ENCODE measurements at places on chromosomes 3 and 15.

GRCh38 chr15:28923726-28924280, 38.0 kb downstream of the APBA2 start:
- DNase-seq, result no peak

- DNase-seq, result peak; percentile 41
Measured at GRCh38 chr3:90091549-90091948, 984.1 kb downstream of the EPHA3 start.

DNA sequence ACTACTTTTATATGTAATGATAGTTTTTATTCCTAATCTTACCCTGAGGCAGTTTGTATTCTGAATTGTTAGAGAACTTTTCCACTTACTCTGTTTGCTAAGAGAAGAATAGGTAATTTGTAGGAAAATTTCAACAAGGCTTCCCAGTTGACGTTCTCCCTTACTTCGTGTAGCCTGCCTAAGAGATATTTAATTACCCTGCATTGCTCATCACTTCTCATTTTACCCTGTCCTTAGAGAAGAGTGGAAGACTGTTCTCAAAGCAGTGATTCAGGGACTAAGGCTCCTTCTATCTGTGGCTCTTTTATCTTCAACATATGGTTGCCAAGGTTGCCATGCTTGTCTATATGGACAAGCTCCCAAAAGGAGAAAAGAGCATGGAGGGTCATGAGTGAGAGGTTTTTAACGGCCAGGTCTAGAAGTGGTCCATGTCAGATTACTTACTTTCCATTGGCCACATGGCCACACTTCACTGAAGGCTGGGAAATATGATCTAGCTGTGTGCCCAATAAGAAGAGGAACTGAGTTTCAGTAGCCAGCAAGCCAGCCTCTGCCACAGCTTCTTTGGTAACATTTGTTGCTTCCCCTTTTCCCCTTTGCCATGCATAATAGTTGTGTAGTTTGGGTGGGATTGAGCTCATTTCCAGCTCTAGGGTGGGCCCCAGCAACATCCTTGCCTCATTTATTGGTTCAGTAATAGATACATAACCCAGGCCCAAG, 22.1 kb downstream of the PDE8A start:
- no peak for DNase-seq

- DNase-seq, result no peak
Measured at GRCh38 chr3:42072831-42073301, 18.3 kb upstream of the TRAK1 start.

- no peak for DNase-seq
Measured at GRCh38 chr15:41944313-41944940, 27.9 kb downstream of the EHD4 start.

DNA sequence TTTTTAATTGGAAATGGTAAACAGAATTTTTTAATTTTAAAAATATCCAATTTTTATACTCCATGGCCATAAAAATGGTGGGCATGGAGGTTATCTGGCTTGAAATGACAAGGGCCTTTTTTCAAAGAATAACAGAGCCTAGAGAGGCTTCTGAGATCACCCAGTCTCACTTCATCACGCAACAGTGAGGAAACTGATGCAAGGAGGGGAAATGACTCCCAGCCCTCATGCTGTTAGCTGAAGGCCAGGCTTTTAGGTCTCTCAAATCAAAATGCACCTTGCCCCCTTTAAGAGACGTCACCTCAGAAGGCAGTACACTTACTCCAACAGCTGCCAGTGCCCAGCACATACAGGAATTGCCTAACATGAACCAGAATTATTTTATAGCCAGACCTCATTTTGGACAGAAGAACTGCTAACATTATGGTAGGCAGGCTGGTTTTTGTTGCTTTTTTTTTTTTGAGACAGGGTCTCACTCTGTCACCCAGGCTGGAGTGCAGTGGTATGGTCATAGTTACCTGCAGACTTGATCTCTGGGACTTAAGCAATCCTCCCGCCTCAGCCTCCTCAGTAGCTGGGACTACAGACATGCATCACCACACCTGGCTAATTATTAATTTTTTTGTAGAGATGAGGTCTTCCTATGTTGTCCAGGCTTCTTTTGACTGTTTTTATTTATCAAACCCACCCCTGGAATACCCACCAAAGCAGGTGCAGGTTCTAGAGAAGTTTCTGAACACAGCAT, 9.1 kb downstream of the RAB43 start:
- DNase-seq, result no peak

DNA sequence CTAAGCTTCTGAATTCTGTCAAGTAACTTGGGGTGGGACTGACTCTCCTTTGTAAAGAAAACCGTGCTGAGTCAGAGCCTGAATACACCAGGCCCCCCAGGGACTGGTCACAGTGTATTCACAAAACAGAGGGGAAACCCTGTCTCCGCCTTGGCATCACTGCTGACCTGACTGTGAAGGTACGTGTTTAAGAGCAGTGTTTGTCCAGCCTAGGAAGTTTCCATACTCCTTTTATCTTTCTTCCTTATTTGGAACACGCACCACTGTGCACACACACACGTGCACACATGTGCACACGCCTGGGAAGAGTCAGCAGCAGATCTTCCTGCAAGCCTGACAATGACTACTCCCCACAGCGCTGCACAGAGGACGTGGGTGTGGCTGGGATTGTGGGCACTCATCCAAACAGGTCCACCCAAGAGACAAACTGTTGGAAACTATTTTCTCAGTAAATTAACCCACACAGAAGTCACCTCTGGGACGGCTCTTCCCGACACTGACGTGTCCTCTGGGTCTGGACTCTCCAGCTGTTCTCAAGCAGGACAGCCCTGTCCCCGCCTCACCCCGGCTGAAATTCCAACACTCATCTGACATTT, 87.7 kb downstream of the ATP10A start:
- no peak for DNase-seq

DNA sequence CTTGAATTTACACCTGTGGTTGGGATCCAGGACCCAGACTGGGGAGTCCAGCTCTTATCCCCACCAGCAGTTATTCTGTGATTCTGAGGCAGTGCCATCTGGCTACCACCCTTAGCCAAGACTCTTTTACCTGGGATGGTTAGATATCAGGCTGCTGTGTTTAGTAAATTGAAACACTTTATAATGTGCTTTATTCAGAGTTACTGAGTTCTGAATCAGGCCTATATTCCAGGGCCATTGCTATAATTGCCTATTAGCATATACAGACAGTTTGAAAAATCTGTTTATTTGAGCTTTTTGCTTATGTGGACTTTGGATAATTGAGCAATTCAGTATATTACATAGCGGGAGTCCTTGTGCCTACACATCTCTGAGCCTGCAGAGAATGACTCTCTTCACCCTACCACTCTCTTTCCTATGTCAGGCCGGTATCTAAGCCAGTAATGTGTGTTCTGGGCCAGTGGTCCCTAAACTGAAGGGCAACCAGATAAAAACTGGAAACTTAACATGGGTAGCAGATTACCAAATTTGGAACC, 45.4 kb upstream of the TRAK1 start:
- no peak for DNase-seq

GRCh38 chr15:70023064-70023768, 74.5 kb downstream of the TLE3 start:
- no peak for DNase-seq

- no peak for DNase-seq
Measured at GRCh38 chr3:187870360-187871203, 125.3 kb upstream of the BCL6 start.

DNA sequence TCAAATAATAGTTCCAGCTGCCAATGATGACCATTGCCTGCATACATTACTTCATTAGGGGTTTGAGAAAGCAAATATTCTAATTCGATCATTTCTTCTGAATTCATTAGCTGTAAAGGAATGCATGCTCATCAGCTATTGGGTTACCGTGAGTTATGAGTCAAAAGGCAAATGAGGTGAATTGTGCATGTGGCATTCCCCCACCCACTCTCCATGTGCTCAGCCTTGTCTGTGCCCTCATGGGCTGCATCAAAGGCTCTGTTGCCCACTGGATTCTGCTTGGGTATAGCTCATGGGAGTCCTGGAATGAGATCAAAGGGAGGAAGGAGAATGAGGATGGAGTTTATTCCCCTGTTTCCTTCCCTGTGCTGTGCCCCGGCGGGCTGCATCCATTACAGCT, 99.3 kb upstream of the CHRNA7 start:
- DNase-seq, result no peak

GRCh38 chr3:30477149-30477921, 129.1 kb upstream of the TGFBR2 start:
- DNase-seq, result no peak

- DNase-seq, result no peak
Measured at GRCh38 chr3:10961921-10962320, 30.6 kb upstream of the SLC6A1 start.

GRCh38 chr15:39835550-39835949, 52.9 kb upstream of the FSIP1 start:
- no peak for DNase-seq

DNA sequence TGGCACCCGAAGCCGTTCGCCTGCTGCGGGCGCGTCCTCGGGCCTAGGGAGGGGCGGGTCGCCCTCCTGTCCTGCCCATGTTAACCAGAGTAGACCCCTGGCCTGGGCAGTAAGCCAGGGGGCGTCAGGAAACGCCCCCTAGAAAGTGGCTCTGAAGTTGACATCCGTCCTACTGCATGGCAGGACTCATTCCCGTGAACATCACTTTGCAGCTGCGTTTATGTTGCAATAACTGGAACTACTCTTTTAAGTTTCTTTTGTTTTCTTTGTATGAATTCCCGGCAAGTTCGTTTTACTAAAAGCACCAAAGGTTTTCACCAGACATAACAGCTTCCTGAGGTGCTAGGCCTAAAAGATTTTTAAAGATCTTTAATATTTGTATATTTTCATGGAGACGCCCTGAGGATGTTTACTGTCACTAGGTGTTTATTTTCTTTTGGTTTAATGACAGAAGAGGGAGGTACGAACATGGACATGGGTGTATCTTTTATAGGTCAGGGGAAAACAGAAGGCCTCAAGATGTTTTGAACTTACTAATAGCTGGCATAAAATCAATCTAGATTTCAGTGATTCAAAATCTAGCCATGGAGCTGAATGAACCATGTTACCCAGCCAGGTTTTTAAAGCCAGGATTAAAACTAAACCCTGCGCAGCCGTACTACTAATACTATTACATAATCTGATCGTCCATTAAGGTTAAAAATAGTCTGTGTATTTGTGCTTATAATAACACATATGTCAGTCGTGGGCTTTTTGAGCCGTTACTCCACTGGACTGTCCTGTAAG, 1.0 kb downstream of the C15orf61 start:
- no peak for DNase-seq

GRCh38 chr3:179141890-179142289, 6.3 kb upstream of the PIK3CA start:
- no peak for DNase-seq

GRCh38 chr15:76533060-76533820, 196.7 kb downstream of the ISL2 start:
- no peak for DNase-seq

- DNase-seq, result no peak
Measured at GRCh38 chr3:55162031-55162795, 234.4 kb upstream of the LRTM1 start.

GRCh38 chr15:72562878-72563277, 88.7 kb downstream of the ARIH1 start:
- no peak for DNase-seq

GRCh38 chr3:53795789-53796560, 50.2 kb downstream of the CHDH start:
- no peak for DNase-seq

Measured in NCI-H1092 (cell line).